ENCODE measurements at places on chromosomes 16 and 17. TPM values are rescaled to one million over a fixed set of nuclear protein-coding genes. Genes with fewer than 3 reads are reported as not detected.

Gene FOXF1
- 25.4 TPM for total RNA-seq

Gene GDPD3
- 0.17 TPM for total RNA-seq

Gene MT1E
- total RNA-seq = 213 TPM

Gene RAB11FIP3
- 15.3 TPM for total RNA-seq

Gene BAIAP3
- total RNA-seq = 0.74 TPM

Gene AOC3
- total RNA-seq = 0.15 TPM

Gene ATAD5
- total RNA-seq = 2.2 TPM

Gene SKAP1
- total RNA-seq = not detected

Gene SULT1A3
- total RNA-seq = 1.8 TPM

Gene CES2
- 24.7 TPM for total RNA-seq

Gene CHTF8
- total RNA-seq = 56.7 TPM

Gene MIS12
- total RNA-seq = 13.8 TPM

Gene HMOX2
- total RNA-seq = 60.0 TPM

Gene DNAI2
- not detected for total RNA-seq

Gene GRIN2C
- not detected for total RNA-seq

Data from bronchus fibroblast of lung (primary cell).